ENCODE measurements at places on chromosomes 4 and X.
A peak's percentile ranks its signal among the peaks of the same experiment; 100 is the strongest.

GRCh38 chr4:11748164-11748872 is 319.6 kb upstream of the HS3ST1 start:
- DNase-seq: no peak

GRCh38 chrX:108701633-108702032 is 34.7 kb downstream of the IRS4 start:
- DNase-seq: no peak

DNA sequence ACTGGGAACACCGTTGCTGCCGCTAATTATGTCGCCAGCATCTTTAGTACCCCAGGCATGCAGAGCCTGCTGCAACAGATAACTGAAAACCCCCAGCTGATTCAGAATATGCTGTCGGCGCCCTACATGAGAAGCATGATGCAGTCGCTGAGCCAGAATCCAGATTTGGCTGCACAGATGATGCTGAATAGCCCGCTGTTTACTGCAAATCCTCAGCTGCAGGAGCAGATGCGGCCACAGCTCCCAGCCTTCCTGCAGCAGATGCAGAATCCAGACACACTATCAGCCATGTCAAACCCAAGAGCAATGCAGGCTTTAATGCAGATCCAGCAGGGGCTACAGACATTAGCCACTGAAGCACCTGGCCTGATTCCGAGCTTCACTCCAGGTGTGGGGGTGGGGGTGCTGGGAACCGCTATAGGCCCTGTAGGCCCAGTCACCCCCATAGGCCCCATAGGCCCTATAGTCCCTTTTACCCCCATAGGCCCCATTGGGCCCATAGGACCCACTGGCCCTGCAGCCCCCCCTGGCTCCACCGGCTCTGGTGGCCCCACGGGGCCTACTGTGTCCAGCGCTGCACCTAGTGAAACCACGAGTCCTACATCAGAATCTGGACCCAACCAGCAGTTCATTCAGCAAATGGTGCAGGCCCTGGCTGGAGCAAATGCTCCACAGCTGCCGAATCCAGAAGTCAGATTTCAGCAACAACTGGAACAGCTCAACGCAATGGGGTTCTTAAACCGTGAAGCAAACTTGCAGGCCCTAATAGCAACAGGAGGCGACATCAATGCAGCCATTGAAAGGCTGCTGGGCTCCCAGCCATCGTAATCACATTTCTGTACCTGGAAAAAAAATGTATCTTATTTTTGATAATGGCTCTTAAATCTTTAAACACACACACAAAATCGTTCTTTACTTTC is 1.8 kb downstream of the UBQLN2 start:
- peak; percentile 5 for DNase-seq

DNA sequence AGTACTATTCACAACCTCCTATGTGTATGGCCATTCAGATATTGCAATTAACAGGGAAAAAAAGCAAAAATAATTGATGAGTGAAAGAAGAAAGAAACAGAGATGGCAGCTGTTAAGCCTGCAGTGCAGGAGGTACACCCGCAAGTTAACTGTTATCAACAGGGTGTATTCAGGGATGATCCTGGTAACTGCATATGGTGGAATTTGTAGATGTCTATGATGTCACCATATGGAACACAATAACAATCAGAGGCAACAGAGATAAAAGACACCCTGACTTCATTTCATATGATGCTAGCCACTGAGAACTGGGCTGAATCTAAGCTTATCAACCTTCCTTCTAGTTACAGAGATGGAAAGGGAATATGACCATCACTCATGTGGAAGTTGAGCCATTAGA is 96.5 kb downstream of the PDGFC start:
- no peak for DNase-seq

GRCh38 chr4:145375416-145375815 is 106.2 kb upstream of the SMAD1 start:
- DNase-seq: no peak

DNA sequence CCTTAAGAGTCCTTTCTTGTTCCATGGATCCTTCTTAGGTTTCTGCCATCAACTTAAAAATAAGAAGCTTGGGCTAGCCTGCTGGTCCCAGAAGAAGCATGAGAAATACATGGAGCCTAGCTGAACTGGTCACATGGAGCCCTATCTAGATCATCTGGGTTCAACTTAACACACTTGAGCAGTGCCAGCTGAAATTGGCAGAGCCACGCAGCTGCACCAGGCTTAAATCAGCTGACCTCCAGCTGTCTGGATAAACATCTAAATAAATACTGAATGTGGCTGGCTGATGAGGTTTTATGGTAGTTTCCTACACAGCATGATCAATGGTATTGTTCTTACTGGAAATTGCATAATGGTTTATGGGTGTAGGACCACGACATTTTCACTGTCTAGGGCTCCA is 598.4 kb upstream of the FAM241A start:
- no peak for DNase-seq

- no peak for DNase-seq
Measured at GRCh38 chr4:185151296-185151695, 8.2 kb downstream of the SLC25A4 start.

DNA sequence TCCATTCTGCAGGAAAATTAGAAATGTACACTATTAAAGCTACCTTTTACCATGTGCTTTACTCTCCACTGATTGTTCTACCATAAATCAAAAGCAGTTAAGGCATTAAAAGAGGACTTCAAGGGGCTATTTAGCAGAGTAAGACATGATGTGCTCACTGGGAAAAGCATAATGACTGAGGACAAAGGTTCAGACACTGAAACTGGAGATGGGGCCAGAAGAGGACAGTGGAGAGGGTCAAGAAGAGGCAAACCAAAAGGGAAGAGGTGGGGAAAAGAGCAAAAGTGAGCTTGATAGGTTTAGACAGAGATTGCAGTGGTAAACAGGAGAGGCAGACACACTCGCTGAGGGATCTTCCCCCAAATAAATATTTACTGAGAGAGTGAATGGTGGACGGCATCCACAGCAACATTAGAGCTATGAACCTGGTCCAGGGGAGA is 23.8 kb downstream of the SH3RF1 start:
- DNase-seq: no peak

DNA sequence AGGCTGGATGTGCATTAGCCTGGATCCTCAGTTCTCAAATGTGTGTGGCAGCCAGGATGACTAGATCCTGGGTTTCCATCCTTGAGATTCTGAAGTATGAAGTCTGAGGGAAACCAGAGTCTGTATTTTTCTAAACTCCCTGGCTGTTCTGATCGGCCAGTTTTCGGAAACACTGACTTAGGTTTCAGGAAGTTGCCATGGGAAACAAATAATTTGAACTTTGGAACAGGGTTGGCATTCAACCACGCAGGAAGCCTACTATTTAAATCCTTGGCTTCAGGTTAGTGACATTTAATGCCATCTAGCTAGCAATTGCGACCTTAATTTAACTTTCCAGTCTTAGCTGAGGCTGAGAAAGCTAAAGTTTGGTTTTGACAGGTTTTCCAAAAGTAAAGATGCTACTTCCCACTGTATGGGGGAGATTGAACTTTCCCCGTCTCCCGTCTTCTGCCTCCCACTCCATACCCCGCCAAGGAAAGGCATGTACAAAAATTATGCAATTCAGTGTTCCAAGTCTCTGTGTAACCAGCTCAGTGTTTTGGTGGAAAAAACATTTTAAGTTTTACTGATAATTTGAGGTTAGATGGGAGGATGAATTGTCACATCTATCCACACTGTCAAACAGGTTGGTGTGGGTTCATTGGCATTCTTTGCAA is 67.6 kb downstream of the PDGFRA start:
- no peak for DNase-seq

- DNase-seq: no peak
Measured at GRCh38 chrX:107360788-107361360, 88.6 kb upstream of the FRMPD3 start.

GRCh38 chrX:2514131-2514530 is 13.4 kb upstream of the DHRSX start:
- DNase-seq: no peak

- DNase-seq: no peak
Measured at GRCh38 chrX:27964432-27964831, 16.8 kb downstream of the DCAF8L1 start.

- no peak for DNase-seq
Measured at GRCh38 chr4:47933840-47934239, 19.5 kb upstream of the NFXL1 start.

DNA sequence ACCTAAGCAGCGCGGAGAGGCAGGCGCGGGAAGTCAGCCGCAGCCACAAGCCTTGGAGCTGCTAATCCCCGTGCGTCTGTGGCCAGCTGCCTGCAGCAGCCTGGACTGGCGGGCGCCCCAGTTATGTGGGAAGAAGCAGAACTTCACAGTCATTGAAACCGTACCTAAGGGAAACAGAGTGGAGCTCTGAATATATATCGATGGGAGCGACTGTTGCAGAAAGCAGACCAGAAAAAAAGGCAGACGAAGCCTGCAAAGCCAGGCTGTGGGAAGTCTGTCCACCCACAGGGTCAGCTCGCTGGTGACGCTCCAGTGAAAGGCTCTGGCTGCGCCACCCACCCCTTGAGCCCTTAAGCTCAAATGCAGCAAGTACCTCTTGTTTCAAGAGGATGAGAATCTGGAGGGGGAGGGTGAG is 24.7 kb downstream of the KCNE5 start:
- DNase-seq: no peak

- no peak for DNase-seq
Measured at GRCh38 chrX:19846995-19847790, 40.2 kb downstream of the SH3KBP1 start.

GRCh38 chrX:119826399-119826959 is 26.3 kb downstream of the UPF3B start:
- no peak for DNase-seq

DNA sequence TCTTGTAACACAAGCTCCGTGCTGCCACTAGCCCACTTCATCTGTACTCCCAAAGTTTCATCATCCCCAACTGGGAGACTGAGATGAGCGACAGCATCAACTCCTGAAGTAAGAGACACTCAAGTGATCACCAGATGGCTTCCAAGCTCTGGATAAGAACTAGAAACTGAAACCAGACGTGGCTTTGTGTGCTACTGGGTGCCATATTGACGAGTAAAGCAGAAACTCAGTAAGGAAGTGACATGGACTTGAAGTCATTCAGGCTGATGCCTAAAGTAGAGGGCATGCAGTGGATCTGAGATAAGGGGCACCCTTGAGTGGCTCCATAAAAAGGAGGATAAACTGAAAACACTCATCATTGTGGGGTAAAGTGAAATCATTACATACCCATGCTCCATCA is 72.4 kb downstream of the PCYT1B start:
- DNase-seq: no peak

- DNase-seq: no peak
Measured at GRCh38 chrX:130829526-130830515, 73.2 kb downstream of the ENOX2 start.

- DNase-seq: no peak
Measured at GRCh38 chr4:154741922-154742850, 1.6 kb upstream of the LRAT start.

DNA sequence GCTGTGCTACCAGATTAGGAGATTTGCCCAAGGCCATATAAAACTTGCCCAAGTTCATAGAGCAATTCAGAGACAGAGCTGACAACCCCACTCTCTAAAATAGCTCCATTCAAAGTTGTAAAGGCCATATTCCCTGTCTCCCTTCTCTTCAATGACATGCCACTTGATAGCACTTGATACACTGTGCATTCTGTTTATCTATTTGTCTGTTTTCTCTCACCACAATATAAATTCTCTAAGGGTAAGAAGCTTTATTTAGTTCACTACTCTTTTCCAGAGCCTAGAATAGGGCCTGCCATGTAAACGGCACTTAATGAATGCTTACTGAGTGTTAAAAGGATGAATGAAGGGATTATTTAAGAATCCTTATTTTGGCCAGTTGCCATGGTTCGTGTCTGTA is 24.1 kb upstream of the MAP9 start:
- DNase-seq: no peak

DNA sequence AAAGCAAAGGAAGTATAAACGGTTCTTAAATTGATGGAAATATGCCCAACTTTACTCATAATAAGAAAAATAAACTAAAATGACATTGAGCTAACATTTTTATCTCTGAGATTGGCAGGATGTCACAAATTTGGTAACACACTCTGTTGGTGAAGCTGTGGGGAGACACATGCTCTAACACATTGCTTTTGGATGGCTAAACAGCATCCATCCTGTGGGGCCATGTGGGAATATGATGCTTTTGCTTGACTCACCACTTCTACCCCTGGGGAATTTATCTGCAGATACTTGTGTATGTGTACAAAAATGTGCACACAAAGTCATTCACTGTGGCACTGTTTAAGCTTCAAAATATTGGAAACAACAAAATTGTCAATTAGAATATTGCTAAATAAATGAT is 100.2 kb downstream of the ANAPC4 start:
- no peak for DNase-seq

GRCh38 chr4:128342762-128343161 is 55.1 kb upstream of the PGRMC2 start:
- DNase-seq: no peak

DNA sequence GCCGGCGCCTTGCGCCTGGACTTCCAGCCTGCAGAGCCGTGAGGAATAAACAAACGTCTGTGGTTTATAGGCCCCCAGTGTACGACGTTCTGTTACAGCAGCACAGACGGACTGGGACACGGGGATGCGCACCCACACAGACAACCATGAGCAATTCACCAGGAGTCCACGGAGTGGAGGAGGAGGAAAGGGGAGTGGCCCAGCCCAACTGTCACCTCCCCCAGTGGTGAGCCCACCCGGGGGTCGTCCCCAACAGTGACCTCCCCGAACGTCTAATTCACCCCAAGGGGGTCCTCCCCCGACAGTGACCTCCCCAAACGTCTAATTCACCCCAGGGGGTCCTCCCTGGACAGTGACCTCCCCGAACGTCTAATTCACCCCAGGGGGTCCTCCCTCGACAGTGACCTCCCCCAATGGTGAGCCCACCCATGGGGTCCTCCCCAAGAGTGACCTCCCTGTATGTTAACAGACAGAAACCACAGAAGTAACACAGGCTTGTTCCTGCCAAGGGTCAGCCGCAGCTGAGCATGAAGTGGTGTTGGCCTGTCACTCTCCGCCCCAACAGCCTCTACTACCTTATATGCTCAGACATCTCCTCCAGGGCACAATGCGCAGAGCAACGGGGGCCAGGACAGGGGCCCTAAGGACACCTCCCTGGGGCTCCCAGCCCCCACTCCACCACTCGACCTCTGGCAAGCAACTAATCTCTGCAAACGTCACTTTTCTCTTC is 6.2 kb downstream of the GAK start:
- DNase-seq: no peak

- DNase-seq: no peak
Measured at GRCh38 chr4:123972031-123972430, 575.4 kb downstream of the SPRY1 start.

Measured in stimulated activated CD4-positive, alpha-beta T cell treated with anti-CD3 and anti-CD28 coated beads, Interleukin-4, amount 100 ng/mL, for 1 hour (primary cell).